Stimulated activated CD4-positive, alpha-beta T cell treated with anti-CD3 and anti-CD28 coated beads, Interleukin-1b, Interleukin-23, amount 100 ng/mL, for 1 hour (primary cell): ENCODE measurements at places on chromosomes 2 and 18.

GRCh38 chr18:23664674-23665073 lies 2.0 kb upstream of the ANKRD29 start:
- no peak for DNase-seq

DNA sequence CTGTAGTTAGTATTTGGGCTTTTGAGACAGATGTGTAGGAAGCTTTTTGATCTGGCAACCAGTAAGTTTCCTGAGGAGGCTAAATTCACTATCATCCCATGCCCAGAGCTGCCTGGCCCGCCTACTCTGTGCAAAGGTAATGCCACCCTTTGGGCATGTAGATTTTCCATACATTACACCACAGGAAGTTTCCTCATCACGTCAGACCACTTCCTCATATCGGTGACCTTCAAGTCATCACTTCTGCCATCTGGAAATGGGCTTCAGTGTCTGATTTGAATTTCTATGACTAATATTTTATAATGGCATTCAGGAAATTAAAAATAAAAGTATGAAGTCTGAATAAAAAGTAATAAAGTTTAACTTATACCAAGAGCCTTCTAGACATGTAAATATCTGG lies 825.4 kb downstream of the DCDC2C start:
- DNase-seq: no peak

GRCh38 chr2:69741229-69741574 lies 732 bp upstream of the ANXA4 start:
- DNase-seq: no peak

DNA sequence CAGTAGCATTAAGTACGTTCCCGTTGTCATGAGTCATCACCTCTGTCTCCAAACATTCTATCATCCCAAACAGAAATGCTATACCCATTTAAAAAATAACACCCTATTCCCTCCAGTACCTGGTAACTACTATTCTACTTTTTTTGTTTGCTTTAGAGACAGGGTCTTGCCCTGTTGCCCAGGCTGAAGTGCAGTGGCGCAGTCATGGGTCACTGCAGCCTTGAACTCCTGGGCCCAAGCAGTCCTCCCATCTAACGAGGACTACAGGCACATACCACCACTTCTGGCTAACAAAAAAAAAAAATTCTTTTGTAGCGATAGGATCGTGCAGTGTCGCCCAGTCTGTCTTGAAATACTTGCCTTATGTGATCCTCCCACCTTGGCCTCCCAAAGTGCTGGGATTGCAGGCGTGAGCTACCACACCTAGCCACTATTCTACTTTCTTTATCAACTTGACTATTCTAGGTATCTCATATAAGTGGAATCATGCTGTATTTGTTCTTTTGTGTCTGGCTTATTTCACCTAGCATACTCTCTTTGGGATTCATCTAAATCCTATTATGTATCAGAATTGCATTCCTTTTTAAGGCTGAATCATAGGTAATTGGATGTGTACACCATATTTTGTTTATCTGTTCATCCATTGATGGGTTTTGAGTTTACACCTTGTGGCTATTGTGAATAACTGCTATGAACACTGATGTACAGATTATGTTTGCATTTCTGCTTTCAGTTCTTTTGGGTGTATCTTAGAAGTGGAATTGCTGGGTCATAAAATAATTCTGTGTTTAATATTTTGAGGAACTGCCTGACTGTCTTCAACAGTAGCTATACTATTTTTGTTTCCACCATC lies 14.4 kb downstream of the ZCCHC2 start:
- no peak for DNase-seq

DNA sequence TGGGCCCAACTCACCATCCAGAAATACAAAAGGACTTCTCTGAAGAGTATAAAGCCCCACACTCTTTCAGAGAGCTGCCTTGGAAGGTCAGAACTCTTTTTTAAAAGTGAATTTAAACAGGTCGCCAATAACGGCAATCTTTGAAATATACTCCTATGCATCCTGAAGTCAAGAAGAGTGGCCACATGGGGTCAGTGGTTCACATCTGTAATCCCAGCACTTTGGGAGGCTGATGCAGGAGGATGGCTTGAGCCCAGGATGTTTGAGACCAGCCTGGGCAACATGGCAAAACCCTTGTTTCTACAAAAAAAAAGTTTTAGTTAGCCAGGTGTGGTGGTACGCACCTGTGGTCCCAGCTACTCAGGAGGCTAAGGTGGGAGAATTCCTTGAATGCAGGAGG lies 68.1 kb upstream of the FZD7 start:
- no peak for DNase-seq

DNA sequence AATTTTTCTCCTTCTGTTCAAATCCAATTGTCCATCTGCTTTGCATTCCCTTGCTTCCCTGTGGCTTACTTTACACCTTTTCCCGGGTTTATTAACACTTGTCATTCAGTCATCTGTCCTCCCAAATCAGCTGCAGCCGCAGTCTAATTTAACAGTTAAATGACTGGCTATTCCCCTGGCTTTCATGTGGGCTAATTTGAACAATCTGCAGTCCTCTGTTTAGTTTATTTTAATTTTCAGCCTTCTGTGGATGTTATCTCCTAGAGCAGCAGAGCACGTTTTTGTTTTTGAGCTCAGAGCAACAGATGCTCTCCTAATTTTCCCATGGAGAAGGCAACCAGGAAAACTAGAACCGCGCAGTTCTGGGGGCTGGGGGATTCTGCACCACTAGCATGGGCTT lies 55.0 kb downstream of the MEP1B start:
- DNase-seq: no peak

DNA sequence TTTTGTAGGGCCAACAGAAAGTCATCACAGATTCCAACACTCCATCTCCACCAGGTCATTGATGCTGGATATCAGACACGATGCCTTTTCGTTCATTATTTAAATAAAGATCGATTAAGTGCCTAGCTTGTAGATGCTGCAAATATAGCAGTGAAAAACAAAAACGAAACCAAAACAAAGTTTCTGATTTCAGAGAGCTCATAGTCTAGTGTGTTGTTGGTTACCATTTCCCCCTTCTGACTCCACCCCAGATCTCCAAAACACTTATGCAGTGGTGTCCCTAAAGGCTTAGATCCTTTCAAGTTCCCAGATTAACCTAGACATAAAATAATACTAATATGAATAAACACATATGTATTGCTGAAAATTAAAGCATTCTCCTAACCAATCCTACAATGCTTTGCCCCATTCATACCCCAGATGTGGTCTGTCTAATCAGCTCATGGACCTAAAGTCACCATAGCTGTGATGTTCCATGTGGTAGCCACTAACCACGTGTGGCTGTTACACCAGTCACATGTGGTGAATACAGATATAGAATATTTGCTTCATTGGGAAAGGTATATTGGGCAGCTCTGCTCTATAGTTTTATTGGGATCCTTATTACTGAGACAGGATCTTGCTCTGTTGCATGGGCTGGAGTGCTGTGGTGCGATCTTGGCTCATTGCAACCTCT lies 787.2 kb downstream of the TDRD15 start:
- no peak for DNase-seq

GRCh38 chr2:6977113-6977741 lies 60.0 kb downstream of the RNF144A start:
- no peak for DNase-seq

DNA sequence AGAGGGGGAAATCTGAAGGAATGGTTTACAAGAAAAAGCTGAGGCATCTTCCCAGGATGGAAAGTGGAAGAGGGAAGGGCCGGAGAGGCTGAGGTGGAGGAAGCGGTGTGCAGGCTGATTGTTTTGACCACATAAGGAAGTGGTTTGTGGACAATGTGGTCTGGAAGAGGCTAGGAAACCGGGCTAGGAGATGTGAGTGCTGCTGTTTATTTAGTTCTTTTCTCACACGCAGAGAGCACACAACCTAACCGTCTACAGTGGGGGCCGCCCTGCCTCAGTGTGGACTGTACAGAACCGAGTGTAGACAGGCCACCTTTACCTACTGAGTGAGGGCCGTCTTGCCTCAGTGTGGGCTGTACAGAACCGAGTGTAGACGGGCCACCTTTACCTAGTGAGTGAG lies 251.7 kb upstream of the PXDN start:
- no peak for DNase-seq

DNA sequence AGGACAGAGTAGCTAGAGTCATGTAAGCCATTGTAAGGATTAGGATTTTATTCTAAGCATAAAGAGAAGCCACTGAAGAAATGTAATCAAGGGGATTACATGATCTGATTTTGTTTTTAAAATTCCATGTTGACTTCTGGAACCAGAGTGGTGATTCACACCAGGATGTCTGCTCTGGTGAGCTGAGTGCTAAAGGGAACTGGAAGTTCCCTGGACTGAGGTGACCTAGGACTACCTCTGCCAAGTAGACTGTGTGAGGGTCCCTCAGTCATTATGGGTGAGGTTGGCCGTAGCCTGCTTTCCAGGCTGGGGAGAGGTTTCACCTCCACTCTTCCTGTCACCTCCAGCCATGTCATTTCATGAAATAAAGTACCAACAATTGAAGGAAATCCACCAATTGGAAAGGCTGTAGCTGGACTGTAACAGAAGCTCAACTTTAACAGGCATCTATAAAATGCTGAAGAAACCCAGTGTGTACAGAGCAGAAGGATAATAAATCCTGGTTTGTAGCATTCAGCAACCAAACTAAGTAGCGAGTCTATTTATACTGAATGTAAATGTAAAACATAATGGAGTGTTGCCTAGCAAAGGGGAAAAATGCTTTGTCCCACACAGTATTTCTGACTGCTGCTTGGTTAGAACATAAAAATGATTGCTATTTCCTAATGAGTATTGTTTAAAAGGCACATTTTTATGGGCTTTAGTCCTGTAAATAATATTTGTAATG lies 507.4 kb upstream of the PKDCC start:
- no peak for DNase-seq

GRCh38 chr2:84888401-84889276 lies 7.8 kb upstream of the TRABD2A start:
- DNase-seq: no peak

DNA sequence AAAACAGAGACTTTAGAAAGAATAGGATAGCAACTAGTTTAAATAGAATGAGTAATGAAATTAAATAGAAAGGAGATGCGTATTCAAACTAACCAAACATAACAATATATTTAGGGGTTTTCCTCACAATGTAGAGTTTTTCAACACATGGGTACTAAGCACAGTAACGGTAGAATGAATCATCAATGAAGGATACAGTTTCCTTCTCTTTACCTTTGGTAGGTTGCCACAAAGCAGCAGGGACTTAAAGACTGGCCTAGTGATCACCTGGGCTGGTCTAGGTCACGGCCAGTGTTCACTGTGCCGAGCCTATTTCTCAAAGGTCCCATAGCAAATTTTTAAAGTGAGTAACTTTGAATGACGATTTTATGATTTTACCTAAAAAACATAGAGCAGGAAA lies 311.7 kb downstream of the XIRP2 start:
- no peak for DNase-seq

DNA sequence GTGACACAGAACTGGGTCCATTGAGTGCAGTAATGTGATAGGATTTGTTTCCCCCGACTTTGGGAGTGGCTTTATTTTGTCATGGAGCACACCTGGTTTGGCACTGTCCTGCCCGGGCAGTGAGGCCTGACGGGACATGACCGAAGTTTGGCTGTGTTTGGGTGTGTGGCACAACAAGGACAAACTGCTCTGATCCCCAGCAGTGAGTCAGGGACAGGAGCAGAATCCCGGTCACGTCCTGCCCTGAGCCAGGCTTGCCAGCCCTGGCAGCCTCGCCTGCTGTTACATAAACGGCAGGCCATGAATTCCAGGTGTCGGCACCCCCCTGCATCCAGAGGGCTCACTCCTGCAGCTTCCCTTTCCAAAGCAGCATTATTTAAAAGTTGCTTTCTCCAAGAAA lies 45.7 kb downstream of the IMPA2 start:
- DNase-seq: no peak

DNA sequence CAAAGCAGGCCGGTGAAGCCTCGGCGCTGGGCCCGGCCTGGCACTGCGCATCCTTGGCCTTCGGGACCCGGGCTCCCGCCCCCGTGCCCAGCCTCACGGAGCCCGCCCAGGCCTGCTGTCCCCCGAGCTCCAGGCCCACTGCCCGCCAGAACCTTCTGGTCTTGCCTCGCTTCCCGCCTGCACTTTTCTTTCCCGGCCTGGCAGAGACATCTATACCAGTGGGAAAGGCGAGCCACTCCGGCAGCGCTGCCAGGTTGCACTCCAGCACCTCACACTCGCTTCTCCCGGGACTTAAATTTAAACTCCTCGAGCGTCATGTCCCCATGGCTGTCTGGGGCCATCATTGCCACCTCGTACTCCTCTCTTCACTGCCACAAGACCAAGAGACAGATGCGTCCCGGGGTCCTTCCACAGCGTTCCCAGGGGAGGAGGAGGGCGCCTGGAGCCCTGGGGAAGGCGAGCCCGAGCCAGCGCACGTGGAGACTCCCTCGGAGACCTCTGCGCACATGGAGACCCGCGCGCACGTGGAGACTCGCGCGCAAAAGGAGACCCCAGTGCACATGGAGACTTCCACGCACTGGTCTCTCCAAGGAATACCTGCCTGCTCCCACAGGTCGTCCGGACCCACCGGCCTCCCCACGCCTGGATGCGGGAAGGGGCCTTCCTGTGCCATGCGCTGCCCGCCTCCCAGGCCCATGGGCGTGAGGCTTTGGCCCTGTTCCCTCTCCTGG lies 253.1 kb upstream of the SALL3 start:
- no peak for DNase-seq

DNA sequence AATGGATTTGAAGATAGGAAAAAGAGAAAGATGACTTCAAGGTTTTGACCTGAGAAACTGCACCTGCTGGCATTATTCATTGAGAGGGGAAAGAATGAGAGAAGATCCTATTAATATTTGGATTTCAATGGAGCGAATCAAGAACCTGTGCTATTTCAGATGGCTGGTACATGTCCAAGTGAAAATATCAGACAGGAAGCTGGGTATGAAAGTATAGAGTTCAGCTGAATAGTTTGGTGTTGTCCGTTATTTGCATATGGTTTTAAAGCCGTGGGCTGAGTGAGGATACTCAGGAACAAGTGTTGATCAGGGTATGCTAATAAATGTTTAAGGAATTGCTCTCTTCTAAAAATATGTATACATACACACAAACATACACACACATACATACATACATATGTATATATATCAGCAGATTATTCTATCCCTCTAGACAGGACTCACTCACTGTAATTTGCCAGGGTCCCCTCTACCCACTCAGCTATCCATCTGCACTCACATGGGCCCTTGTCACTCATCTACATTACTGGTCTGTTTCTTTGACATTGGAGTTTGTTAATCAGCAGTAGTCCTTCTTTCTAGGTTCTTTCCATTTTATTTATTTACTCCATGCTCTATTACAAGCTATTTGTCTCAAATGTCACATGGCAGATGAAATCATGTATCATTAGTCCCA lies 33.9 kb upstream of the IKZF2 start:
- no peak for DNase-seq

- DNase-seq: no peak
These were observed 37.6 kb upstream of the MSTN start for GRCh38 chr2:190099890-190100697.

DNA sequence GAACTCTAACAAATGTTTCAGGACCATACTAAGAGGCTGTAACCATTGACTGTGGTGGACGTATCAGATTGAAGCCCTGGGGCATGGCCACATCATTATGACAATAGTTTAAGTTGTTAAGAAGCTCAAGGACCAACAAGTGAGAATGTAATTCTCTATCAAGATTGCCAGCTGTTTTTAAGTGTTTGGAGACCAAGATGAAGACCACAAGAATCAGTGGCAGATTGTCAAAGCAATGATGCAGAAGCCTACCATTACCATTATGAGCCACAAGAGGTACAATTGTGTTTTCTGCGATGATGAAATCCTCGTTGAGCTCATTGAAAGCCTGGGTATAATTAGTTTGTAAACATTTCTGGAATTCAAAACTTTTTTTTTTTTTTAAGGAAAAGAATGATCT lies 261.1 kb upstream of the ZEB2 start:
- no peak for DNase-seq
